ENCODE measurements at places on chromosomes 5 and 9.

DNA sequence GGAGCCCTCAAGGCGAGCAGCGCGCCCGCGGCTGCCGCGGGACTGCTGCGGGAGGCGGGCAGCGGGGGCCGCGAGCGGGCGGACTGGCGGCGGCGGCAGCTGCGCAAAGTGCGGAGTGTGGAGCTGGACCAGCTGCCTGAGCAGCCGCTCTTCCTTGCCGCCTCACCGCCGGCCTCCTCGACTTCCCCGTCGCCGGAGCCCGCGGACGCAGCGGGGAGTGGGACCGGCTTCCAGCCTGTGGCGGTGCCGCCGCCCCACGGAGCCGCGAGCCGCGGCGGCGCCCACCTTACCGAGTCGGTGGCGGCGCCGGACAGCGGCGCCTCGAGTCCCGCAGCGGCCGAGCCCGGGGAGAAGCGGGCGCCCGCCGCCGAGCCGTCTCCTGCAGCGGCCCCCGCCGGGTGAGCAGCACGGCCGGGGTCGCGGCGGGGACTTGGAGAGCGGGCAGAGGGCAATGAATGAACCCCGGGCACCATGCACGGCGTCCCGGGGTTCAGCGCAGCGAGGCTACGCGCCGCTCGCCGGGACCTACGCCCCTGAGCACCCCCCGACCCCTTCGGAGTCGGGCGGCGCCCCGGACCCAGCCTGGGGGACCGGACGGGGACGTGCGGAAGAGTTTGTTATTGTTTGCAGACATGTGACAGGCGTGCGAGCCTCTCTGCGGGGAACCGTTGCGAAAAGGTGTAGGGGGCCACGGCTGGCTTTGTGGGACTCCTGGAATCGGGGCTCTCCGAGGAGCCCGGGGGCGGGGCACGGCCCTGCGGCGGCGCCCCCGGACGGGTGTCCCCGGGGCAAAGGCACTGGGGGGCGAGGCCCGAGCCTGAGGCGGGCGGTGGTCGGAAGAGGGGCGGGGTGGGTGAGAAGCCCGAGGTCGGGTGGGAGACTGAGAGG lies 553 bp downstream of the MAP3K1 start:
- DNase-seq: no peak

DNA sequence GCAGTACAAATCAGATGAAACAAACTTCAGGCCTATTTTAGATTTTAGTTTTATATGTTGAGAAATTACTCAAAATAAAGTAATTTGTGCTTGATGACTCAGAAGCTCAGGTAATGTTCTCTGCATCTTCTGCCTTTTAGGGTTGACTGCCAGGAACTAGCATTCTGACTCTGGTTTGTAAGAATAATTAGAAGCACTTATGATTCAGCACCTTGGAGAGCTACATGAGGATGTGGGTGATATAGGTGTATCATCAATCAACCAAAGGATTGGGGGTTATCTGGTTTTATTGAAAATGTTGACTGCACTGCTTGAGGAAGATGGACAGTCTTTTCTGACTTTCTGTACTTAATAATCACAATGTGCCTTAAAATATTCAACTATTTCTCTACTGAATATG lies 118.7 kb upstream of the SGCD start:
- DNase-seq: no peak

DNA sequence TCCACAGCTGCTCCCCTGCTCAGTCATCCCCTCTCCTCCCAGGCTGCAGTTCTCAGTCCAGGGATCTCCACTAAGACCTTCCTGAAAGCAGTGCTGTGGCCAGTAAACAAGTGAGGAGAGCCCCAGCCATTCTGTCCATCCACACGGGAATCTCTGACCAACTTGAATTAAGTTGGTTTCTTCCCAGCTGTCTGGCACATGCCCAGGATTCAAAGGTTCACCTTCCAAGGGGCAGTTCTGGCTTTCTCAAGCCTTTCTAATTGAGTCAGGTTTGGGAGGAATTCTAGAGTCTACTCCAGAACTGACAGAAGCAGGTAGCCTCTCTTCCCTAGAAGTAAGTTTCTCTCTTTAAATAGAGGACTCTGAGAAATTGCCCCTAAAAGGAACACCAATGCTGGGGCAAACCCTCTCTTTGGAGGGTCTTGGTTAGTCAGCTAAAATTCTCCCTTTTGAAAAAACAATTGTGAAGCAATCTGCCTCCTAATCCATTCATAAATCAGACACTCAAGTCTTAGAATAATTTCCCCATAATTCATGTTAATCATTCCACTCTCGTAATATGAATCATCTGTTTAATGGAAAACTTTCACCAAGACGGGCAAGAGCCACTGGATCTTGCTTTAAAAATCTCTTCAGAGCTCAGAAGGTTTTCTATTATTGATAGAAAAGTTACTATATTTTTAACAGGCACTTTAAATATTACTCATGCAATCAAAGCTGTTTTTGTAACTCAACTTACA lies 133.8 kb downstream of the SPOCK1 start:
- DNase-seq: no peak

DNA sequence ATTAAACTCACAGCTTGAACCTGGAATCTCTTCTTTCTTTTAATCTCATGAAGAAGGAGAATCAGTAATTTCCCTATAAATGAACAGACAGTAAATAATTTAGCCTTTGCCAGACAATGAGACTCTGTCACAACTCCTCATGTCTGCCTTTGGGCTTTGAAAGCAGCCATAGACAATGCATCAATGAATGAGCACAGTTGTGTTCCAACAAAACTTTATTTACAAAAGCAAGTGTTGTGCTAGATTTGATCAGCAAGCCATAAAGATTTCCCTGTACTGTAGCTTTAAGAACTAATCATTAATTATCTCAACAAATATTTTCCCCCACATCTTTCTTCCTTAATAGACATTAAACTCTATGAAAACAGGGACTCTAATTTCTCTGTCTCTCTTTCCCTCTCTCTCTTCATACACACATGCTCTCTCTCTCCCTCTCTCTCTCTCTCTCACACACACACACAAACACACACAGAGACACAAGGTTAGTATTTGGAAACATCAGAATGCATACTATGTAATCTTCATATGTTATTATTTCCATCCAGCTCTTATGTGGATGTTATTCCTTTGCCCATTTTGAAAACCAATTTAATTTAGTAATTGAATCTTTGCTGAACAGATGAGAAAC lies 1209.8 kb upstream of the CDH6 start:
- DNase-seq: no peak

GRCh38 chr5:96254980-96255691 lies 177.9 kb downstream of the PCSK1 start:
- DNase-seq: peak; percentile 71

GRCh38 chr5:58452566-58453258 lies 7.2 kb downstream of the PLK2 start:
- peak; percentile 6 for DNase-seq

DNA sequence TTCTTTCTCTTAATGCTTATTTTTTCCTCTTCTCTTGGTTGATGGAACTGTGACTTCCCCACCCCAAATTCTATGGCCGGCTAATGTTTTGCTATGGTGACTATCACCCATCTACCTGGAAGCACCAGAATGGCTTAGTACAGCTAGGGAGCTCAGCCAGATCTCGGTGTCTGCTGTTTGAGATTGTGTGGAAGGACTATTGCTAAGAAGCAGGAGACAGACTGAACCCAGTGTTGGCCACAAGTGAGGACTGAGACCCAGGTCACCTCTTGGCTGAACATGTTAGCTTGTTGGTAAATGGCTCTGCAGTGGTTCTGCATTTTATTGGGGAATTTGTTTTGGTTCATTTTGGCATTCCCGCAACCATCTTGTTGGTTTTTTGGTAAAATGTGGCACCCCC lies 2.7 kb downstream of the PRRC2B start:
- no peak for DNase-seq

GRCh38 chr9:113368982-113369854 lies 7.6 kb downstream of the HDHD3 start:
- DNase-seq: no peak

- no peak for DNase-seq
Measured at GRCh38 chr9:36717276-36717675, 144.6 kb downstream of the MELK start.

DNA sequence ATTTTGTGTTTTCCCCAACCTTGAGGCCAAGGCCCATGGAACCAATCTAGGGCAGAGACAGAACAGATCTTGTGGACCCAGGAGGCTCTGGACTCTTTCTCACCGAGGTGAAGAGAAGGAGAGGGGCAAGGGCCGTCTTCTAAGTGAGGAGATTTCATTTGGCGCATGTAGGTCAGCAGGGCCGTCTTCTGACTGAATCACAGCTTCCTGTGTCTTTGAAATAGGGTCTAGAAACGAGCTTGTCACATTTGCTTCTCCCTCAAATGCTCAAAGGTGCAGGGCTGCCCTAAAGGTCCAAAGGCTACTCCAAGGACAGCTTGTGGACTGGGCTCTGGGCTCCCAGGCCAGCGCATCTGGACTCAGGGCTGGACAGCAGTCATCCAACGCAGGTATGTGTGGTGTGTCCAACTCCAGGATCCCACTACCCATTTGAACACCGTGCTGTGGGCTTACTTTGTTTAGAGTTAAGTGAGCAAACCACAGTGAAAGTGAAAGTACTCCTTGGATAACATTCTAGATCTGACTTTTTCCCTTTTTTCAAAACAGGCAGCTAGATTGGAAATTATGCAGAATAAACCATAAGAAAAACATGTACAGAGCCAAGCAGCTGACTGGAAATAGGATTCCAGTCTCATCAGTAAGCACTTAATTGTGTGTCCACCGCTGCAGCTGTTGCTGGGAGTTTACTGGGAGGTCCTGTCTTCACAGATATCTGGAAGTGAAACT lies 357.0 kb downstream of the GADD45G start:
- no peak for DNase-seq

DNA sequence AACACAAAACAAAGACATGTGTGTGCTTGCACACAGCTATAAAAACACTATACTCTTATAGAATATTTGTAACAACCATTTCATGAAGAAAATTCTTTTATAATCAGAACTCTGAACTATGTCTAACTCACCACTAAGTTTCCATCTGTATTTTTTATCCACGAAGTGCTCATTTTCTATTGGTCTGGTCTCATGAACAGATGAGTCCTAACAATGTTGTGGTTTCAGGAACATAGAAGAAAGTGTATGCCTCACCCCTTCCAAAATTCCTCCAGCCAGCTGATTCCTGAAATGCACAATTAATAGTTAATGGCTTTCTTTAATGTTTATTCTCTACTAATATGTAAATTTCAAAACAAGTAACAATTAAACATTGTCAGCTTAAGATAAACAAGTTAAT lies 325.3 kb upstream of the GRAMD2B start:
- no peak for DNase-seq

- DNase-seq: no peak
Measured at GRCh38 chr5:67214707-67215447, 18.3 kb upstream of the CD180 start.

- no peak for DNase-seq
Measured at GRCh38 chr9:114894206-114894605, 36.2 kb downstream of the TNFSF8 start.

GRCh38 chr9:19386502-19387044 lies 6.5 kb upstream of the RPS6 start:
- no peak for DNase-seq

DNA sequence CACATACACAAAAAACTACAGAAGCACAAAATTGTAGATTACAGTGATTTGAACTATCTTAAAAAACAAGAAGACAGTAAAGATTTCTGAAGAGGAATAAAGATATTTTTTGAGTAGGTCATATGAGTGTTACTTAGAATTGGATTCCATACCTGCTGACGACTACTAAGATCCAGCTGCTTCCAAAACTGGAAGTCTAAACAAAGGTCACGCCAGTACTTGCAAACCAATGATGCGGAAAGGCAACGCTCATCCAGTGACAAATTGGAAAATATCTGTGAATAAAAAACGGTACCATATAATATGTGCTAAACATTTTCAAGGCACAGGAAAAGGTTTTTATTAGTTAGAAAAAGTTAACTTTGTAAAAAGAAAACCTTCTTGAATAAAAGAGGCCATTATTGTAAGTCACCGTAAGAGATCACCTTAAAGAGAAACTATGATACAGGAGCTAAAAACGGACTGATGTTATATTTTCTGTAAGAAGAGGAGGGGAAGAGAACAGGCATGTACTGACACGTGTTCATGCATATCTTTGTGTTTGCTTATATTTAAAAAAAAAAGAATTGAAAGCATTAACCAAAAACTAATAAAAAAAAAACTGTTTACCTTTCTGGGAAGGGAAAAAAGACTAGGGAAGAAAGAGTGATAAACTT lies 14.1 kb downstream of the FBXL17 start:
- no peak for DNase-seq

DNA sequence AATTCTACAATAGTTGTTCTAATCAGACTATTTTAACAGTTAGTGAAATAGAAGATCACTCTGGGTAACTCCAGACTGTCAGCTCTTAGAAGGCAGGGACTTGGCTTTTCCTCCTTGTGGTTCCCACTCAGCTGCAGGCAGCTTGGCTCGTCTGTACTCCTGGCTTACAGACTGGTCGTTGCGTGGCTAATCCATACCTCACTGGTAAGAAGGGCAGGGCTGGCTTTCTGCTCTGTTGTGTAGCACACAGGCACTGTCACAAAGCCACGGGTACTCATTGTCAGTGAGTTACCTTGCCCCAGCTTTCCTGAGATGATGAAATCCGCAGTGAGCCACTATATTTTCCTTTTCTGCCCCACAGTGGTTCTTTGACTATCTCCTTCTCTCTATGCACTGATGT lies 1.8 kb upstream of the PRLR start:
- DNase-seq: no peak

DNA sequence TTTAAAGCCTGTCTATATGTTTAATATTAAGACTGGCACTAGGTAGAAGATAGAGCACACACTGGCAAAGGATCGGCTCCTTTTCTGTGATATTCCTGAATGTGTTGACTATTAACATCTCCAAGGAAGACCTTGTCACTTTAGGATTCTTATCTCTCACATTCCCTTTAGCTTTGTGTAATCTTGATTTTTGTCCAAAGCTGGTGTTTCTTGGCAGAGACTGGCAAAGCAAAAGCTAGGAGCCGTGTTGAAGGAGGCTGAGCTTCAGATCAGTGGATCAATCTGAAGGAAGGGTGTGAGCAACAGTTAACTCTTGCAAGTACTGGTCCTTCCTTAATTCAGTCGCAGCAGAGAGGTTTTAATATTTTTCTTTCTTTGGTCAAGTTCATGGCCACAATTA lies 830.4 kb upstream of the ZNF608 start:
- no peak for DNase-seq

GRCh38 chr5:161385027-161385426 lies 161.5 kb downstream of the GABRB2 start:
- DNase-seq: no peak

DNA sequence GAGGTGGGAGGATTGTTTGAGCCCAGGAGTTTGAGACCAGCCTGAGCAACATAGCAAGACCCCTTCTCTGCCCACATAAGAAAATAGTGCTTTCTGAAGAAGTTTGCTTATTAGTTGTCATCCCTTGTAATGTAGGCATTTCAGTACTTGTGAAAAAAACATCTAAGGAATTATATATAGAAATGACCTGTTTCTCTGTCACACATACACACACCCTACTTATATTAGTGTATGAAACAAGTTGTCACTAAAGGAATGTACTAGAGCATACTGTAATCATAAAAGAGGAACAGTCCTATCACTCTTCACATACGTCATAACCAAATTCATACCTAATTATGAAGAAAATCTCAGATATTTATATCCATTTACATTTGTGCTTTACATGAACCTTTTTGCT lies 122.0 kb downstream of the NIPBL start:
- no peak for DNase-seq

Measured in RCC 7860 (cell line).